Activated CD4-positive, alpha-beta memory T cell treated with anti-CD3 and anti-CD28 coated beads, Interleukin-2, amount 10 ng/mL, durations not matched to agents 7 days and 5 days (primary cell): ENCODE measurements at places on chromosomes 2 and 18. TPM values are rescaled to one million over a fixed set of nuclear protein-coding genes. Genes with fewer than 3 reads are reported as not detected.

Gene TYMS
- 288 TPM for total RNA-seq

Gene LYG2
- not detected for total RNA-seq

Gene PREPL
- total RNA-seq: 20.2 TPM

Gene KCNJ3
- total RNA-seq: not detected

Gene SCN7A
- not detected for total RNA-seq

Gene SPC25
- total RNA-seq: 34.2 TPM

Gene KLHL29
- total RNA-seq: 0.10 TPM

DNA sequence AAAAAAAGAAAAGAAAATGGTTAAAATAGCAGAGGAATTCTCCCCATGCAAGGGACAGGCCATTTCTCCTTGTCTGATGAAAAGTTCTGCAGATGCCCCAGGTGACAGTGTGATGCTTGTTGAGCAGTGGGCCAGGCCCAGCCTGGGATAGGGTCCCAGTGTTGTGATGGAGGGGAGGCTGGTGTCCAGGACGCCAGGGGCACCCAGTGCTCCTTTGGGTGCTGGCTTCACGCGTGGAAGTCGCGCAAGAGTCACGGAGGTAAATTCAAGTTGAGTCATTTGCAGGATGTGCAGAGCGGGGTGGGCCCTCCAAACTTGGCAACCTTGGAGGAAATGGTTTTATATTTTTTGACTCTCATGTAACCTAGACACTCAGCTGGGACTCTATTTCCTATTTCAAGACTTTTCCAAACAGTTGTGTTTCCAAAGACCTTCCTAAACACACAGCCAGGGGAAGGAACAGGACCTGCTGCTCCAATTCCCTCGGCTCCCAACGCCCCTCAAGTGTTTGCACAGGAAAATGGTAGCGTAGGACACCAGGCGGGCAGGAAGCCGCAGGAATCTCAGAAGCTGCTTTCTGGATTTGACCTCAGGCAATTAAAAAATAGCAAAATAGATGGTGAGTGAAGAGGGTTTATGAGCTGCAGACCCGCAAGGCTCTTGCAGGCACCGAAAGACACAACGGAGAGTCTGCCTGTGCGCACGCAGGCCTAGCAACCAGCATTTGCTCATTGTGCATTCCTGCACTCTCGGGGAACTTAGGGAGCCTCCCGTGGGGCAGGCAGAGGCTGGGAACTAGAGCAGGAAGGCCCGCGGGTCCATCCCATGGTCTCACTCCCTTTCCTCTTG is 107.1 kb upstream of the ODC1 start:
- no peak for DNase-seq
- peaks cover 7% of the 10 kb centered on the region for H3K4me1 ChIP-seq
- H3K27ac ChIP-seq: no peak overlapping the region
- H3K4me3 ChIP-seq: no peak overlapping the region

DNA sequence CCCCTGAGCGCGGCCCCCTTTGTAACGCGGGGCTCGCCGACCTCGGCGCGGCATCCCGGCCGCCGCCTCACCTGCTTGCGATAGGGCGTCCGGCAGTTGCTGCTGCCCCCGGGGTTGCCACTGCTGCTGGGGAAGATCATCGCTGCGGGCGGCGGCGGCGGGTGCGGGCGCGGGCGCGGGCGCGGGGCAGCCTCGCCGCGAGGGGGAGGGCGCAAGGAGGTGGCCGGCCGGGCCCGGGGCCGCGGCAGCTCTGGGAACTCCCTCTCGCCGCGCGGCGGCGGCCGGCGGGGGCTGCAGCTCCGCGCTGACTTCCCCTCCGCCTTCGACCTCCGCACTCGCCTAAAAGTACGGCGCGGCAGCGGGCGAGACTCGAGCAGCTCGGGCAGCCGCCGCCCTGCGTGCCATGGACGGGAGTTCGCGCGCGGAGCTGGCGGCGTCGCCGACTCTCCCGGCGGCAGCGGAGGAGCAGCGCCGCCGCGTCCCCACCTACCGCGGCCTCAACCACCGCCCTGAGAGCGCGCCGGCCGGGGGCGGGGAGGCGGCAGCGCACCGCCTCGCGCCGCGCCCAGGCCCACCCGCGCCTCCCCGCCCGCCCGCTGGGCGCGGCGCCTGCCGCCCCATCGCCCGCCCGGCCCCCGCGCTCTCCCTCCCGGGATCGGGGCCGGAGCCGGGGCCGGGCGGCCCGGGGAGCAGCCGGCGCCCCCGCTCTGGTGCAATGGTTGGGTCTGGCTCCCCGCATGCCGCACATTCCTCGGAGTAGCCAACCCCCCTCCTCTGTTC is 86.0 kb downstream of the RBMS1 start:
- H3K27ac ChIP-seq: peak overlapping the region; percentile 69
- peak overlapping the region; percentile 93 for H3K4me3 ChIP-seq
- DNase-seq: peak; percentile 61
- H3K36me3 ChIP-seq: peaks cover 30% of the 10 kb centered on the region
- H3K4me1 ChIP-seq: peaks cover 82% of the 10 kb centered on the region
- peaks cover 3% of the 10 kb centered on the region for H3K27me3 ChIP-seq

- H3K4me3 ChIP-seq: no peak overlapping the region
- peaks cover 1% of the 10 kb centered on the region for H3K4me1 ChIP-seq
- H3K27ac ChIP-seq: no peak overlapping the region
- DNase-seq: no peak
These were observed 16.5 kb upstream of the CERS6 start for GRCh38 chr2:168439536-168439935.

DNA sequence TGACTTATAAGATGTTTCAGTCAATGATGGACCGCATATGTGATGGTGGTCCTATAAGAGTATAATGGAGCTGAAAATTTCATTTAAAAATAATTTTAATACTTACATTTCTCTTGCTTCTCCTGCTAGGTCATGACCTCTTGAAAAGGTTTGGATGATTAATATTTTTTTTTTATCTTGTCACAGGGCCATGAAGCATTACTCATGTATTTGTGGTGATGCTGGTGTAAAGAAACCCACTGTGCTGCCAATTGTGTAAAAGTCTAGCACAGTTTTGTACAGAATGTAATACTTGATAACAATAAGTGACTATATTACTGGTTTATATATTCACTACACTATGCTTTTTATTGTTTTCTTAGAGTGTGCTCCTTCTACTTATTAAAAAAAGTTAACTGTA is 124.2 kb upstream of the CELF4 start:
- no peak overlapping the region for H3K27ac ChIP-seq
- no peaks in the 10 kb centered on the region for H3K4me1 ChIP-seq
- DNase-seq: no peak
- H3K27me3 ChIP-seq: no peaks in the 10 kb centered on the region

GRCh38 chr2:109147405-109147804 is 18.4 kb downstream of the SH3RF3 start:
- H3K36me3 ChIP-seq: no peaks in the 10 kb centered on the region
- H3K27me3 ChIP-seq: peaks cover 71% of the 10 kb centered on the region
- peaks cover 30% of the 10 kb centered on the region for H3K4me1 ChIP-seq

GRCh38 chr2:12613137-12613835 is 103.5 kb upstream of the TRIB2 start:
- no peaks in the 10 kb centered on the region for H3K36me3 ChIP-seq
- H3K27me3 ChIP-seq: peaks cover 2% of the 10 kb centered on the region
- H3K4me3 ChIP-seq: no peak overlapping the region
- H3K4me1 ChIP-seq: peaks cover 7% of the 10 kb centered on the region
- no peak overlapping the region for H3K27ac ChIP-seq
- DNase-seq: no peak

- H3K27me3 ChIP-seq: no peaks in the 10 kb centered on the region
- H3K4me1 ChIP-seq: peaks cover 73% of the 10 kb centered on the region
- peak overlapping the region; percentile 81 for H3K27ac ChIP-seq
These were observed 752 bp downstream of the MGAT4A start for GRCh38 chr2:98730053-98730706.

GRCh38 chr2:236526455-236527158 is 43.0 kb upstream of the ACKR3 start:
- H3K4me1 ChIP-seq: no peaks in the 10 kb centered on the region
- no peak for DNase-seq
- H3K27me3 ChIP-seq: peaks cover 21% of the 10 kb centered on the region
- no peaks in the 10 kb centered on the region for H3K36me3 ChIP-seq
- H3K27ac ChIP-seq: no peak overlapping the region
- no peak overlapping the region for H3K4me3 ChIP-seq

GRCh38 chr2:212863185-212863588 is 288.2 kb downstream of the IKZF2 start:
- H3K4me1 ChIP-seq: no peaks in the 10 kb centered on the region
- no peaks in the 10 kb centered on the region for H3K27me3 ChIP-seq
- H3K4me3 ChIP-seq: no peak overlapping the region
- no peak overlapping the region for H3K27ac ChIP-seq

DNA sequence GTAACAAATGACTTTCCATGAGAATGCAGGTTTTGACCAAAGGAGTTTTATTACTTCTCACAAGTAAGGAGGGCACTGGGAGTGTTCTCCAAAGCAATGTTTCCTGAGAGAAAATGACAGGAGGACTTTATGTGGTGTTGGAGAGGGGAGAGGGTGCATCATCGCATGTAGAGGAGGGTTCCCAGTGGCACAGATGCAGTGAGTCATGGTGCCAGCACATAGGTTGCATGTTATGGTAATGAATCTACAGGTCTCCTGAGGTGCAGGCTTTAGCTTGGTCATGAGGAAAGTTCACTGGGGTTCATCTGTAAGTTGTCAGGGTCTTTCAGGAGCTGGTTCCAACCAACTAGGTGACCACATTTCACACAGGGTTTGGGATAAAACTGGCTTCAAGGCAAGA is 30.4 kb downstream of the NAT8 start:
- H3K27ac ChIP-seq: no peak overlapping the region
- DNase-seq: no peak
- no peaks in the 10 kb centered on the region for H3K27me3 ChIP-seq
- H3K36me3 ChIP-seq: no peaks in the 10 kb centered on the region
- no peak overlapping the region for H3K4me3 ChIP-seq

- H3K27ac ChIP-seq: no peak overlapping the region
- H3K27me3 ChIP-seq: no peaks in the 10 kb centered on the region
- H3K36me3 ChIP-seq: no peaks in the 10 kb centered on the region
- DNase-seq: no peak
- H3K4me3 ChIP-seq: no peak overlapping the region
- no peaks in the 10 kb centered on the region for H3K4me1 ChIP-seq
These were observed 255.4 kb downstream of the TDRD15 start for GRCh38 chr2:21379140-21379539.

GRCh38 chr2:148058641-148059040 is 37.8 kb downstream of the MBD5 start:
- no peak overlapping the region for H3K27ac ChIP-seq
- no peak overlapping the region for H3K4me3 ChIP-seq
- H3K27me3 ChIP-seq: no peaks in the 10 kb centered on the region
- H3K36me3 ChIP-seq: peaks cover 5% of the 10 kb centered on the region
- H3K4me1 ChIP-seq: no peaks in the 10 kb centered on the region

GRCh38 chr18:33802955-33803354 is 224.9 kb downstream of the ASXL3 start:
- no peak for DNase-seq
- no peaks in the 10 kb centered on the region for H3K27me3 ChIP-seq
- H3K27ac ChIP-seq: no peak overlapping the region

GRCh38 chr2:102592601-102593000 is 26.8 kb upstream of the SLC9A2 start:
- H3K27me3 ChIP-seq: peaks cover 24% of the 10 kb centered on the region
- no peak for DNase-seq
- H3K36me3 ChIP-seq: no peaks in the 10 kb centered on the region
- no peak overlapping the region for H3K27ac ChIP-seq
